ENCODE measurements at places on chromosomes 4 and X.

- peak; percentile 30 for DNase-seq
Measured at GRCh38 chr4:116358633-116359222, 726.6 kb downstream of the TRAM1L1 start.

GRCh38 chr4:2364654-2365053 is 53.8 kb downstream of the ZFYVE28 start:
- no peak for DNase-seq

DNA sequence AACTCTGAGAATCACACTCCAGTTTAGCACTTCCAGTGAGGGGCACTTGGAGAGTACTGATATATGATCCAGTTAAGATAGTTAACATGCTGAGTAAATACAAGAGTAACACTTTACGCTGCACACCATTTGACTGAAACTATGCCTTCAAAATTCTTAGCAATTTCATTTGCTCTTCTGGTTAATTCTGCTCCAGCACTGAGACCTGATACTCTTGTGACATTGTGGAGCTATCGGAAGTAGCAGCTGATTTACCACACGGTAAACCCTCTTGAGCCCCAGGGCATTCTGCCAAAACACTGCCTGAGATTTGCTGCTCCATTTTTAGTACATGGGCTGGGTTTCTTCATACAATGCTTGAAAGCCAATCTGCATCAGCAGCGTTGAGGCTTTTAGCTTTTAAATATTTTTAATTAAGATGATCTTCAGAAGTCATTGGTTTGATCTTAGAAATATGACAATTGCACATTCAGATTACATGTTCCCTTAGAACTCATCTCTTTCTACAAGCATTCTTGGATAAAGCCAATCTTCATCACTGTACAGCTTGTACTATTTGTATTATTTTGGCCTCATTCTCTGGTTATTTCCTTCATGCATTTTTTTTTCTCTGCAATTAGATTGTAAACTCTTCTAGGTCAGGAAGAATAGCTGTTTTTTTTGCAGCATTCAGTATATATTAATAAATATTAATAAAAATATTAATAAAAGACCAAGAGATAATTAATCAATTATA is 67.8 kb upstream of the ETNPPL start:
- DNase-seq: peak; percentile 82

DNA sequence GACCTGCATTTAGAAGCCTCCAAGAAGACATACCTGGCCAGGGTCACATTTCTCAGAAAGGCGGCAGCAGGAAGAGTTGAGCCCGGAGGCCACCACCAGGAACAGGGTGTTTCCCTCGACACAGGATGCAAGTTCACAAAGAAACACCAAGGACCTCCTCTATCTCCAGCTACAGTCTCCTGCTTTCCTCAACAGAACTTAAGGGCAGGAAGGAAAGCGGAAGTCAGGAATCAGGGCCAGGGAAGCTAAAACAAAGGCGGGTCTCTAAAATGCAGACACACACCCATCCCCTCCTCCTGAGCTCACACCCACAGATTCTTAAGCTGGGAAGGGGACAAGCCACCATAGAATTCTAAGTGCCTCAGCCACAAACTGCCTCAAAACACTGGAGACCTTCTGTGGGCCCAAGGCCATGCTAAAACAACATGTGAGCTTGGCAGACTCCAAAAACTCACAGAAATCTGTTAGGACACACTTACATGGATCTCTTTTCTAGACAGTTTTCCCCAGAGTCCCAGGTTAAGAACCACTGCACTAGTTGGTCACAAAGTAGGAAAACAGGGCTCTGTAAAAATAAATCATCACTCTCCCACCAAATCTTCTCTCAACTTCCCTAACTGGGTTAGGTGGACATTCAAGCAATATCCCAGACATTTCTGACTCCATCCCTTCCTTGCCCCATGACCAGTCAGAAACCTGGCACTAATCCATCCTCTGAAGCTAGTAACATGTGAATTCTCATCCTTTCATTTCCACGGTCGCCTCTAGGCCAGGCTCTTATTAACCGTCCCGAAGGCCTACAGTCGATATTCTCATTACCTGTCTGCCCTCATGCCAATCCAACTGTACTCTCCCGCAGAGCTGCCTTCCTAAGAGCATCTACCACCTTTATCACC is 163.2 kb downstream of the APBB2 start:
- no peak for DNase-seq

DNA sequence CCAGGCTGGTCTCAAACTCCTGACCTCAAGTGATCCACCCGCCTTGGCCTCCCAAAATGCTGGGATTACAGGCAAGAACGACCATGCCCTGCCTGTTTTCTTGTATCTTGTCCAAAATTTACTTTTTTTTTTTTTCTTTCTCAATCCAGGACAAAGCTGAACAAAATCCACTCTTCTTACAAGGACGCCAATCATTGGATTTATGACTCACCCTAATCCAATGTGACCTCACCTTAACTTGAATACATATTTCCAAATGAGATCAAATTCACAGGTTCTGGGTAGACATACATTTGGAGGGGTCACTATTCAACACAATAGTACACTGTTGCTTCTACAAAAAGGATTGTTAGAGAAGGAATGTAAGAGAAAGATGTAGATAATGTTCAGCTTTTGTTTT is 18.0 kb upstream of the TSR2 start:
- DNase-seq: no peak

DNA sequence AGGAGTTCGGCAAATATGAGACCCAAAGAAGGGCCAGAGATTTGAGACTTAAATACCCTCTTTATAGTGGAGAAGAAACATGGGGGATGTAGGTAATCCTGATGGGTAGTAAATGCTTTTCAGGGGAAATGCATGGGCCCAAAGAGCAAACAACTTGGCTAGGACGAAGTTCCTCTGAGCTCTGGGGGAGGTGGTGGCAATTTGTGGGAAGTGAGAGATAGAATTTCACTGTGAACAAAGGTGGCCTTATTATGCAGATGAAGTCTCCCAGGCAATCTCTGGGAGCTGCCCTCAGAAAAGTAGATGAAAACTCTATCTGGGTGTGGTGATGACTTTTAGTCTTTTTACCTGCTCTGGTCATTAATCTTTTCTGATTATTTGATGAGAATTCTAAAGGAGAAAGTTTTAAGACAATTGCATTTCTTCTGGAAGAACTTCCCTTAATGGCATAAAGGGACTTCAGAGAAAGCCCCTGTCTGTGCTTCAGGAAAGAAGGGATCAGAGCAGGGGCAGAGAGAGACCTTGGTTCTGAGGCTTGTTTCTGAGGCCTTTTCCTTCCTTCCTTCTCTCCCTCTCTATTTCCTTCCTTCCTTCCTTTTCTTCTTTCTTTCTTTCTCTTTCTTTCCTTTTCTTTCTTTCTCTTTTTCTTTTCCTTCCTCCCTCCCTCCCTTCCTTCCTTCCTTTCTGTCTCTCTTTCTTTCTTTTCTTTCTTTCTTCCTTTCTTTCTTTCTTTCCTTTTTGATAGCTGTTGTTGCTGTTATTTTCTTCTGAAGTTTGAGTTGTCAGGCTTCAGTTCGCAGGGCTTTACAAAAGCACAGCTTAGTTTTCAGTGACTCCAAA is 37.5 kb upstream of the MAOA start:
- DNase-seq: no peak

DNA sequence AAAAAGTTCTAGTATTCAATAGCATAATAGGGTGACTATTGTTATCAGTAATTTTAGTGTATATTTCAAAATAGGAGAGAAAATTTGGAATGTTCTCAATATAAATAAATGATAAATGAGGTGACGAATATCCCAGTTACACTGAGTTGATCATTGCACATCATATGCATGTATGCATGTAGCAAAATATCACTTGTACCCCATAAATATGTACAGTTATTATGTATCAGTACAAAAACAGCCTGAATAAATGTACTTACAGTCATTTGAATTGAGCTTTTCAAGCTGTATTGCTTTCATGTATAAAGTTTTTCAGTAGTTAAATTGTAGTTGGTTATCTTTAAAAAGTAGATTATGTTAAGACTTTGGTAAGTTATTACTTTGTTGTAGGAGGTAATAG is 12.6 kb downstream of the CISD2 start:
- DNase-seq: no peak

All from NCI-H2171 treated with DMSO at 0.1 percent for 48 hours (cell line).